ENCODE measurements at places on chromosomes 12 and 14. TPM values are rescaled to one million over a fixed set of nuclear protein-coding genes. Genes with fewer than 3 reads are reported as not detected.

FOXG1 gene
- total RNA-seq, result not detected

DNA sequence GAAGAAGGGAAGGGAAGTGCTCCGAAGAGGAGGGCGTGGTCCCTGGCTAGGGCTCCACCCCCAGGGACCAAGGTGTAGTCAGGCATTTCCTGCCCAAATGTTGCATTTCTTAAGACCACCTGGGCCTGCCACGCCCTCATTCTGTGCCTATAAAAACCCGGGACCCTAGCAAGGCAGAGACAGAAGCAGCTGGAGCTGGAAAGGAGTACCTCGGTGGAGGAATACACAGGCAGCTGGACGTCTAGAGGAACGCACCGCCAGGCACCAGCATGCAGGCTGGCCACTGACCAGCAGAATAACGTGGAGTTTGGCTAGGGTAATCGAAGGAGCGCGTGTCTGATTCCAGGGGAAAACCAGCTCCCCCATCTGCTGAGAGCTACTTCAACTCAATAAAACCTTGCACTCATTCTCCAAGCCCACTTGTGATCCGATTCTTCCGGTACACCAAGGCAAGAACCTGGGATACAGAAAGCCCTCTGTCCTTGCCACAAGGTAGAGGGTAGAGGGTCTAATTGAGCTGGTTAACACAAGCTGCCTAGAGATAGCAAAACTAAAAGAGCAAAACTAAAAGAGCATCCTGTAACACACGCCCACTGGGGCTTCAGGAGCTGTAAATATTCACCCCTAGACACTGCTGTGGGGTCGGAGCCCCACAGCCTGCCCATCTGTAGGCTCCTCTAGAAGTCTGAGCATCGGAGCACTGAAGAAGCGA is 21.0 kb downstream of the CFL2 start:
- DNase-seq, result peak; percentile 33

DNA sequence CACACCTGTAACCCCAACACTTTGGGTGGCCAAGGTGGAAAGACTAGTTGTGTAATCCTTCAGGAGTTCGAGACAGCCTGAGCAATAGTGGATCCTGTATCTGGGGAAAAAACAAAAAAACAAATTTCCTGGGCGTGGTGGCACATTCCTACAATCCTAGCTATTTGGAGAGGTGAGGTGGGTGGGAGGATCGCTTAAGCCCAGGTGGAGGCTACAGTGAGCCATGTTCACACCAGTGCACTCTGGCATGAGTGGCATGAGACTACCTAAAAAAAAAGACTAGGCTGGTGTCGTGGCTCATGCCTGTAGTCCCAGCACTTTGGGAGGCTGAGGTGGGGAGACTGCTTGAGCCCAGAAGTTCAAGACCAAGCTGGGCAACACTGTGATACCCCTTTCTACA is 17.2 kb downstream of the PTGES3 start:
- DNase-seq, result no peak

DLK1 gene
- total RNA-seq, result 3.3 TPM

- no peak for DNase-seq
Observed at GRCh38 chr14:51310505-51310944, 70.5 kb downstream of the TMX1 start.

- DNase-seq, result no peak
Observed at GRCh38 chr12:97229004-97229403, 233.6 kb upstream of the RMST start.

GRCh38 chr14:22820731-22821130 is 5.5 kb upstream of the SLC7A7 start:
- no peak for DNase-seq
